ENCODE measurements at places on chromosomes 13 and 19.

GRCh38 chr19:48283908-48284307 lies 14.0 kb downstream of the ZNF114 start:
- no peak for DNase-seq

DNA sequence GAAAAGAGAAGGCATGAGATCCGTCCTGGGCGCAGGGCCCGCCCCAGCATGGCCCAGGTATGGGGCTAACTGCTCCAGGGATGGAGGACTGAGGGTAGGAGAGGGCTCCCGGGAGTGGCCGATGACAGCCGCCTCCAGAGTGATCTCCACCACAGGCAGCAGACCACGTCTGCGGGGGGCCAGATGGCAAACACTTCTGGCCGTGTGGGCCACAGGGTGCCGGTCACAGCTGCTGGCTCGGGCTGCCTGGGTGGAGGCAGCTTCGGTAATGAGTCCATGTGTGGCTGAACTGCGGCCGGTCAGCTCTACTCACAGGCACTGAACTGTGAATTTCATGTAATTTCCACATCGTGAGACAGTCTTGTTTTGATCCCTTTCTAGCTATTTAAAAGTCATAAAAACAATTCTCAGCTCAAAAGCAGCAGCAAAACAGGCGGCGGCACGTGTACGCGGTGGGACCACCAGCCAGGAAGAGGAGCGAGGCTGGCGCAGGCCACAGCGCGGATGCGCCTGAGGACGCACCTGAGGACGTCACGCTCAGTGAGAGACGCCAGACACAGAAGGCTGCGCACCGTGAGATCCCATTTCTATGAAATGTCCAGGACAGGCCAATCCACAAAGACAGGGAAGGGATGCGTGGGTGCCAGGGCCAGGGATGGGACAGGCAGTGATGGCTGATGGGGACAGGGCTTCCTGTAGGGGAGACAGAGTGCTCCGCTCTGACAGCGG lies 4.0 kb downstream of the LSM7 start:
- no peak for DNase-seq

- no peak for DNase-seq
Observed at GRCh38 chr19:14432791-14433553, at the start of gene PKN1. Gene PKN1 (plus strand): TSS chr19:14433306. CDS start chr19:14433522, 216 bp downstream.

DNA sequence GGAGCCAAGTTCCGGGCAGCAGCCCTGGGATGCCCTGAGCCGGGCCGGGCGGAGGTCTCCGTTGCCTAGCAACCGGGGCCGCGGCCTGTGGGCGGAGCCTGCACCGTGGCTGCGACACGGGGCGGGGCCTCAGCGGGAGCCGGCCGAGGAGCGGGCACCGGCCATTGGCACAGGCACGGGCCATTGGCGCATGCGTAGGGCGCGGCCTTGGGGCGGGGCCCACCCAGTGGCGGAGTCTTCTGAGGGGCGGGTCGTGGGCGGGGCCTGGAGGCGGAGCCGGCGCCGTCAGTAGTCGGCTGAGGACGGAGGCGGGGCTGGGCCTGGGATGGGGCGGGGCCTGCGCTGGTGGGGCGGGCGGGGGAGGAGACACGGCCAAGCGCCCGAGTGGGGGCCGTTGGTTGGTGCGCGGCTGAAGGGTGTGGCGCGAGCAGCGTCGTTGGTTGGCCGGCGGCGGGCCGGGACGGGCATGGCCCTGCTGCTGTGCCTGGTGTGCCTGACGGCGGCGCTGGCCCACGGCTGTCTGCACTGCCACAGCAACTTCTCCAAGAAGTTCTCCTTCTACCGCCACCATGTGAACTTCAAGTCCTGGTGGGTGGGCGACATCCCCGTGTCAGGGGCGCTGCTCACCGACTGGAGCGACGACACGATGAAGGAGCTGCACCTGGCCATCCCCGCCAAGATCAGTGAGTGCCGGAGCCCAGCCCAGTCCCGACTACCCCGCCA lies at the start of gene IZUMO4:
Gene IZUMO4, plus strand, starts transcription at position 436 of the 723 bp plus-strand sequence. Its CDS starts 31 bp downstream, at position 467.
- DNase-seq: peak; percentile 100

DNA sequence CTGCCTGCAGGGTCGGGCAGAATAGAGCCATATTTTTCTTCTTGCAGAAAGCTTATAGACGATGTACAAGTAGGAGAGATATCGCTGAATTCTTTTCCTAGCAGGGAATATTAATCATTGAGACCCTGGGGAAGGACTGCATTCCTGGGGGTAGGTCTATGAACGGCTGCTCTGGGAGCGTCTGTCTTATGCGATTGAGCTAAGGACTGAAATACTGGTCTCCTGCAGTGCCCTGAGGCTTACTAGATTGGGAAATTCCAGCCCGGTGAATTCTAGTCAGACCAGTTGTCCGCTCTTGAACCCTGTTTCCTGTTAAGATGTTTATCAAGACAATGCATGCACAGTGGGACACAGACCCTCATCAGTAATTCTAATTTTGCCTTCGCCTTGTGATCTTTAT lies 59.8 kb upstream of the UBAC2 start:
- DNase-seq: no peak

- DNase-seq: no peak
Observed at GRCh38 chr13:74074723-74075122, 59.5 kb downstream of the KLF12 start.

GRCh38 chr19:41431426-41432386 lies 4.5 kb upstream of the B3GNT8 start:
- DNase-seq: peak; percentile 81

GRCh38 chr13:98411013-98411412 lies 165.9 kb downstream of the STK24 start:
- no peak for DNase-seq

- peak; percentile 77 for DNase-seq
Observed at GRCh38 chr19:29687244-29687896, 22.1 kb downstream of the PLEKHF1 start.

GRCh38 chr13:103097366-103097928 lies 31.2 kb upstream of the SLC10A2 start:
- no peak for DNase-seq

DNA sequence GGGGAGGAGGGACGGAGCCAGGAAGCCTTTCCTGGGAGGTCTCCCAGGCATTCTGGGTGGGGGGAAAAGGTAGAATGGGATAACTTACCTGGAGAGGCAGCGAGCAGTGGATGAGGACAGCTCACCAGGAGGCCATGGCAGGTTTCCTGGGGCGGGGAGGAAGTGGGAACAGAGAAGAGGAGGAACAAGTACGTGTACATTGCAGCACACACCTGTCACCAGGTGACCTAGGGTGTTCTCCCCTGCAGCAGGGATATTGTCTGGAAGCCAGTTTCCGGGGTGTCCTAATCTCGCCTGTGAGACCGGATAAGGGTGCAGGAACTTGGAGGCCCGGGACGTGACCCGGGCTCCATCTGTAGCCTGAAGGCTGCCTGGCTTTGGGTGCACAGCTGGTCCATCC lies at the start of gene FUT3:
Gene FUT3, minus strand, starts transcription at position 148 of the 400 bp plus-strand sequence.
- DNase-seq: no peak

- no peak for DNase-seq
Observed at GRCh38 chr19:47057328-47057727, 8.9 kb upstream of the TMEM160 start.

DNA sequence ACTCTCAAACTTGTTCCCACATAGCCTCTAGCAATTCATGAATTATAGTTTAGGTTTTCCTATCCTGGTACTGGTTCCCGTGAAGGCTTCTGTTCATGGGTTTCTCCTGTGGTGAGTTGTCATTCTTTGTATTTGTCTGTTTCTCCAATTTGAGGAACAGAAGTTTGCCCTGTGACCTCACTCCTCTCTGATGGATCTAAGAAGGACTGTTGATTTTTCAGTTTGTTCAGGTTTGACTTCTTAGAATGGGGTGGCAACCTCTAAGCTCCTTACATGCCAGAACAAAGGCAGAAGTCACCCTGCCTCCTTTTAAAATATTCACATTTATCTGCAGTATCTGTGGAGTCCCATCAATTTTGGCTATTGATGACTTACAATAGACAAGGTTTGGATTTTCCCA lies 354.0 kb downstream of the SPRY2 start:
- no peak for DNase-seq

DNA sequence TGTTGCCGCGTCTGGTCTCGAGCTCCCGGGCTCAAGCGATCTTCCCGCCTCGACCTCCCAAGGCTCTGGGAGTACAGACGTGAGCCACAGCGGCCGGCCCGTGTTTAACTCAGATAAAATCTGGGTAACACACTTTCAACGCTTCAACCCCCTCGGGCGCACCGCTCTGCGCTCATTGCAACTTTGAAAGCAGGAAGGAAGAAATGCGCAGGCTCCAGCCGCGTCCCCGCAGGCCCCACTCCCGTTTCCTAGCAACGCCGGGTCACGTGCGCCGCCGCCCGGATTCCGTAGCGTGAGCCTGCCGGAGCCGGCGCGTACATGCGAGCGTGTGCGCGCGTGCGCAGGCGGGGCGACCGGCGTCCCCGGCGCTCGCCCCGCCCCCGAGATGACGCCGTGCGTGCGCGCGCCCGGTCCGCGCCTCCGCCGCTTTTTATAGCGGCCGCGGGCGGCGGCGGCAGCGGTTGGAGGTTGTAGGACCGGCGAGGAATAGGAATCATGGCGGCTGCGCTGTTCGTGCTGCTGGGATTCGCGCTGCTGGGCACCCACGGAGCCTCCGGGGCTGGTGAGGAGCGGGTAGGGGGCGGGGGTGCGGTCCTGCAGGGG lies at the start of gene BSG:
Gene BSG, plus strand, starts transcription at position 457 of the 603 bp plus-strand sequence. Its CDS starts 39 bp downstream, at position 496.
- peak; percentile 99 for DNase-seq

- no peak for DNase-seq
Observed at GRCh38 chr13:98490866-98491265, 86.0 kb downstream of the STK24 start.

GRCh38 chr13:37491661-37492060 lies 106.9 kb downstream of the POSTN start:
- no peak for DNase-seq

GRCh38 chr19:6668691-6669090 lies 1.3 kb downstream of the TNFSF14 start:
- DNase-seq: peak; percentile 49

DNA sequence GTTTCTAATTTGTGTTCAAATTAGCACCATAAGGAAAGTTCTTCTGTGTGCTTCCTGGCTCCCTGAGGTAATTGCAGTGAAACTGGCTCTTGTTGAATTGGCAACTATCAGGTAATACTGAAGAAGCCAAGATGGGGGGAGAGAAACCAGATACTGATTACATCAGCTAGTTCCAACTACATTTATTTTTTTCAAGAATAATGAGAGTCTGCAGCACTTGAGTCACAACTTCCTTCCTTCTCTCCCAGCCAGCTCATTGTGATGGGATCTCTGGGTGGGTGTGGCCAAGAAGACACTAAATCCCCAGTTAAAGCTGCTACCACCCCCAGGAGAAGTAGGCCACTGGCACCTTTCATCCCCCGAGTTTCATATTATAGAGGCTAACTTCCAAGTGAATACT lies 100.7 kb upstream of the RXFP2 start:
- DNase-seq: peak; percentile 40

DNA sequence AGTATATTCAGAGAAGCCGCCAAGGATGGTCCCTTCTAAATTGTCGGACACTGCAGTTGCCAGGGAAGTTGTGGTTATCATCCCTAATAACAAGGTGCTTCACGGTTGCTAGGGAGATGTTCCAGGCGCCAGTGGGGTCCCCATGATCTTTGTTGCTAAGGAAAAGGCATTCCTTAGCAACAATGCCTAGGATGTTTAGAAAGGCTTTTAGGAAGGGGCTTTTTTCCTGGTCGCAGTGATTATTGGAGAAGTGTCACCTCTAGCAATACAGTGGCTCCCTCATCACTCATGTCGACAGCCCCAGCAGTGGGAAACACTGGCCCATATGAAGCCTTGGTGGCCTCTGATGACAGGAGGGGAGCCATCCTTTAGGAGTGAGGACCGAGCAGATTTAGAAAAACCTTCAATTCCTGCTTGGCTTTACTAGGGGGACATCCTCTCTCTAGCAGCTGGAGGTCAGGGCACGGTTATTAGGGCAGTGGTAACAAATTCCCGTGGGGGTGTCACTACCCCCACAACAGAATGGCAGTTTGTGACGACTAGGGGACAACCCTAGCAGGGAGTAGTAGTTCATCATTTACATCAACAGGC lies 6.4 kb upstream of the TMC4 start:
- DNase-seq: no peak

- peak; percentile 22 for DNase-seq
Observed at GRCh38 chr19:10566658-10567410, 1.0 kb upstream of the KRI1 start.

DNA sequence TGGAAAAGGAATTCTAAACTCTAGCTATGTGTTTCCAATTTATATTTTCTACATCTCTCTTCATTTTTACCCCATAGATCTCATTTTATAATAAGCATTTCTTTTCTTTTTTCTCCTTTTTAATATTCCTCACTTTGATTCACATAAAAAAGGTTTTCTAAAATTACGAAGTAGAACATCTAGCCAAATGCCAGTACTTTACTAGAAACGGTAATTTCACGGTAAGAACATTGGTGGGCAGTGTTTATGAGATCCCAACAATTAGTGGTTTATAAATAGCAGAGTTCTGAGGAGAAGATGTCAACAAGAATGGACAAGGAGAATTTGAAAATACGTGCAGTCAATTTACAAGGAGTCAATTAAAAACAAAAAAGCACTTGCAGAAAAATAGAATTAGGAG lies 94.8 kb downstream of the PCDH9 start:
- DNase-seq: no peak

- DNase-seq: peak; percentile 58
Observed at GRCh38 chr19:3665681-3666544, 34.4 kb downstream of the PIP5K1C start.

GRCh38 chr19:47779524-47780214 lies 1.2 kb downstream of the SELENOW start:
- DNase-seq: no peak

GRCh38 chr19:45121827-45122345 lies 28.9 kb downstream of the PPP1R37 start:
- DNase-seq: no peak

GRCh38 chr13:20173116-20173746 lies 12.4 kb upstream of the GJA3 start:
- DNase-seq: peak; percentile 41

DNA sequence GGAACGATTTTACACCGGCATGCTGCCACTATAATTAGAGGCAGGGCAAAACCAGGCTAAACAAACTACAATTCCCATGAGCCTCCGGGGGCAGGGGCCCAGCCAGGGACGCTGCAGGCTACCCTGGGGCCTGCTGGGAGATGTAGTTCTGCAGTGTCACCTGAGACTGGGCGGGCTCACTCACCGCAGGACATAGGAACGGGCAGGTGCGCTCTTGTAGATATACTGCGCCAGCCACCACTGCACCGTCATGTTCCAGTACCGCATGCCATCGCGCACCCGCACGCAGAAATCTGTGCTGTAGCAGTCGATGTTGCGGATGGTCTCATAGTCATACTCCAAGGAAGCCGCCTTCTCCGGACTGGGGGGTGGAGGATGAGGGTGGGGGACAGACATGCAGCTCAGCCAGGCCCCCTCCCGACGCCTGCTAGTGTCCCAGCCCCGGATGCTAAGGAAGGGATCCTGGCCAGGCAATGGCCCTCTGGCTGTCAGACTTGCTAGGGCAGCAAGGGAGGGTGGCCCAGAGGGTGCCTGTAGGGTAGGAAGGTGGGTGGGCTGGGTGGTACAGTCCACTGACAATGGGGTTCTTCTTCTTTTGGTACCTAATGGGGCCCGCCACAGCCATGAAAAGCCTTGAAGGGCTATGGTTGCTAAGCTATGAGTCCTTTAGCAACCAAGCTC lies 5.8 kb upstream of the TMC4 start:
- DNase-seq: no peak

Measured in suppressor macrophage (primary cell).